ENCODE measurements at places on chromosomes 6 and 20.

GRCh38 chr6:33443619-33444504 is 10.5 kb upstream of the ZBTB9 start:
- no peaks in the 10 kb centered on the region for H3K4me1 ChIP-seq
- peaks cover 38% of the 10 kb centered on the region for H3K36me3 ChIP-seq
- DNase-seq = no peak
- H3K27me3 ChIP-seq = no peaks in the 10 kb centered on the region
- H3K27ac ChIP-seq = no peak overlapping the region
- H3K4me3 ChIP-seq = no peak overlapping the region

DNA sequence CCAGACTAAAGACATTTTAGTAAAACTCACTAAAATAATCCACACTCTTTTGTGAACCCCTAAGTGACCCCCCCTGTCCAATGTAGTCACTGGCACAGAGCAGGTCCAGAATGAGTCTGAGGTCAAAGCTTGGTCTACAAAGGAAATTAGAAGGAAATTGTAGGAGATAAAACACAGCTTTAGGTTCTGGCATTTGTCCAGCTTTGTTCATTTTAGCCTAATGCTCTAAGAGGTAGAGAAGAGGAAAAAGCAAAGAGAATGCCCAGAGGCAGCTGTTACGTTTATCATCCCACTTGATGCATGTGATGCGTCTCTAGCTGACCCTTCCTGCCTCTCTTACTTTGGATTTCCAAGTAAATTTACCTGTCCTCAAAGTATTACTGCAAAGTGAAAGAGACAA is 62.5 kb downstream of the CNKSR3 start:
- DNase-seq = peak; percentile 56
- H3K27me3 ChIP-seq = no peaks in the 10 kb centered on the region
- no peak overlapping the region for H3K4me3 ChIP-seq

DNA sequence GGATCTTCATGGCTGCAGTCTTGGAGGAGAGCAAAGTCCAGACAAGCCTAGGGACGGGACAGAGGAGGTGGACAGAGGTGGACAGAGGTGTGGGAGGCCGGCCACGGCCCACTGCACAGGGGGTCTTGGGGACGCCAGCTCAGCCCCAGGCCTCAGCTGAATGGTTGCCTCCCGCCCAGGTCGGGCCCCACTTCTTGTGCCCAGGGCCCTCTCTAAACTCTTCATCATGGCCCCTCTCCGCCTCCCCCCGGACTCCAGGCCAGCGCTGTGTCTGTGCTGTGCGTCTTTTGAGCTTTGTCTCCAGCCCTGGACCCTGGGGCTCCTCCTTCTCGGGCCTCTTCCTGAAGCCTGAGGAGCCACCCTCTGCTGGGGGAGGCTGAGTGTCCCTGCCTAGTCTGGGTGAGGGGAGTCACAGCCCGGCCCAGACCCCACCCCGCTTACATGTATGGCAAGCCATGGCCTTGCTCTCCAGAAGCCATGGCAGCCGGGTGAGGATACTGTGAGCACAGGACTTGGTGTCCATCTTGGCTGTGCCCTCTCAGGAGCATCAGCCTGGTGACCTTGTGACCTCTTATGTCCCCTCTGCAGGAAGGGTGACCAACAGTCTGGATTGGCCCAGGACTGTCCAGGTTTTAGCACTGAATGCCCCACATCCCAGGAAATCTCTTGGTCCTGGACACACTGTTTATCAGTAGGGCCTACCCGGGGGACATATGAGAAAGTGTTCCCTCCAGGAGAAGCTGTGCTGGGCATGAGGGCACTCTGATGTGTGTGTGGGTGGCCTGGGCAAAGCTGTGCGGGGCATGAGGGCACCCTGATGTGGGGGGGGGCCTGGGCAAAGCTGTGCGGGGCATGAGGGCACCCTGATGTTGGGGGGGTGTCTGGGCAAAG is 9.4 kb upstream of the NPBWR2 start:
- no peak for DNase-seq
- H3K27ac ChIP-seq = no peak overlapping the region
- H3K27me3 ChIP-seq = no peaks in the 10 kb centered on the region
- no peaks in the 10 kb centered on the region for H3K36me3 ChIP-seq
- H3K4me1 ChIP-seq = peaks cover 28% of the 10 kb centered on the region

- DNase-seq = peak; percentile 35
- peaks cover 6% of the 10 kb centered on the region for H3K4me1 ChIP-seq
Observed at GRCh38 chr6:29651413-29652197, 5.3 kb upstream of the MOG start.

DNA sequence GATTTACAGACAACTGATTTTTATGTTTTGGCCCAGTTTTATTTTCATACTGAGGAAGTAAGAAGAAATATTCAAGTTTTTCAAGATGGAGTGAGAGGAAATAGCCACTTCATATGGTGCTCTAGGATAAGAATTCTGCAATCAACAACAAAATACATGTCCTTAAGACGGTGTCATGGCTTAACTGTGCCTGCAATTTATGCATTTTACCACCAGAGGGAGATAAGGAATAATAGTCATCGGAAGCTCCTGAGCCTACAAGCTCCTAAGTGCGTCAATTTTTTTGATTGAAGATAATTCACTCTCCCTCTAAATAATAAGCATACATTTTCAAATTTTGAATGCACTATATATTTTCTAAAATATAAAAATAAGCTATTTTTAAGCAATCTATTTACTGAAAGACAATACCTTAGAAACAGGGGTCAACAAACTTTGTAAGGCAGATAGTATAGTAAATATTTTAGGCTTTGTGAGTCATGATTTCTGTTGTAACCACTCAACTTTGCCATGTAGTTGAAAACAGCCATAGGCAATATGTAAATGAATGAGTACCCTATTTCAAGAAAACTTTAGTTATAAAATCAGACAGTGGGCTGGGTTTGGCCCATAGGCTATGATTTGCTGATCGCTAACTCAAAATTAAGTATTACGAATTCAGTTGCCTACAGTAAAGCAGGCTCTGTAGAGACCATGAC is 230.9 kb upstream of the DTNBP1 start:
- no peaks in the 10 kb centered on the region for H3K27me3 ChIP-seq
- no peak overlapping the region for H3K4me3 ChIP-seq

DNA sequence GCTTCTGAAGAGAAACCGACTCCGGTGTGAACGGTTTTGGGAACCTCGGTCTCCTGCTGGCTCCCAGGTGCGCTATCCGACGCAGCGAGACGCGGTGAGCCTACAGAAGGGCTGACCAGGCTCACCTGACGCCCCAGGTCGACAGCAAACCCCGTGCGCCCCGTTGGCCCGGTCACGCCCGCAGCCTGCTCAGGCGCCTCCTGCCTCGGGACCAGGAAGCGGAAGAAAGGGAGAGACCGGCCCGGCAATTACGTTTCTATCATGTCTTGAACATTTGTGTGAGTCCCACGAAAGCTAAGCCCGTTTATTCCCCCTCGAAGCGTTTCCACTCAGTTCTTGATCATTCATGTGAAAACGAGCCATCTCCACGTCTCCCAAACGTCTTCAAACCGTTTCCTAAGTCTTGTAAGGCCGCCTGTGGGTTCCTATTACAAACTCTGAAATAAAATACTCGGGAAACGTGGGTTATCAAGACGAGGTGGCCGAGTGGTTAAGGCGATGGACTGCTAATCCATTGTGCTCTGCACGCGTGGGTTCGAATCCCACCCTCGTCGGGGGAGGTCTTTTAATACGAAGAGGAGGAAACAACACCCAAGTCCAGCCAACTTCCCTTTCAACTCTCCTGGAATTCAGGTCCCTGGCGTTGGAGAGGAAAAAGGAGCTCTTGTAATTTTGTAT is 150.5 kb upstream of the PRSS16 start:
- H3K27ac ChIP-seq = no peak overlapping the region
- peak; percentile 52 for DNase-seq
- peak overlapping the region; percentile 61 for H3K4me3 ChIP-seq
- peaks cover 15% of the 10 kb centered on the region for H3K4me1 ChIP-seq
- H3K36me3 ChIP-seq = no peaks in the 10 kb centered on the region

- H3K36me3 ChIP-seq = peaks cover 9% of the 10 kb centered on the region
- H3K27ac ChIP-seq = no peak overlapping the region
Observed at GRCh38 chr20:34564833-34565232, 6.3 kb downstream of the MAP1LC3A start.

- no peaks in the 10 kb centered on the region for H3K4me1 ChIP-seq
- DNase-seq = no peak
- peaks cover 6% of the 10 kb centered on the region for H3K27me3 ChIP-seq
- H3K4me3 ChIP-seq = no peak overlapping the region
- no peaks in the 10 kb centered on the region for H3K36me3 ChIP-seq
Observed at GRCh38 chr20:13149371-13150105, 71.5 kb upstream of the ISM1 start.

GRCh38 chr20:9999645-10000044 is 35.1 kb upstream of the ANKEF1 start:
- no peaks in the 10 kb centered on the region for H3K36me3 ChIP-seq
- H3K4me3 ChIP-seq = no peak overlapping the region
- H3K27me3 ChIP-seq = no peaks in the 10 kb centered on the region
- no peak overlapping the region for H3K27ac ChIP-seq

DNA sequence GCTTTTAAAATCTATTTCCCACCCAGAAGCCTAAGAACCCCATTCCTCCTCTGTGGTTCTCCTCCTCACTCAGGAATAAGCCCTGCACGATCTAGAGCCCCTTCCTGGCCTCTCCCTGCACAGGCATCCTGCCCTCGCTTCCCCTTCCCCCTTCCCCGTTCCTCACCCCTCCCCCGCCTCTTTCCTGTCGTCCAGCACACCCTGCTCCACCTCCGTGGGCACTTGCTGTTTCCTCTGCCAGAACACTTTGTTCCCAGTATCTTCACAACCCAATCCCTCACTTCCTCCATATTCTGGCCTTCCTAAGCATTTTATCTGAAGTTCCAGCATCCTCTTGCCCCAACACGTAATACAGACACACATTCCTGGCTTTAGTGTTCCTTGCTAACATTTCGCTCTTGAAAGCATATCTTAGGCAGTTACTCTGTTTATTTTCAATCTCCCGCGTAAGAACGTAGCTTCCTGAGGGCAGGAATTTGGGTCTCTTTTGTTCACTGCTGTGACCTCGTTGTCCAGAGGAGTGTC is 20.2 kb upstream of the SLC22A2 start:
- DNase-seq = no peak
- H3K27ac ChIP-seq = no peak overlapping the region

- H3K27ac ChIP-seq = no peak overlapping the region
- DNase-seq = no peak
- no peaks in the 10 kb centered on the region for H3K4me1 ChIP-seq
- H3K36me3 ChIP-seq = no peaks in the 10 kb centered on the region
- no peaks in the 10 kb centered on the region for H3K27me3 ChIP-seq
- no peak overlapping the region for H3K4me3 ChIP-seq
Observed at GRCh38 chr6:34746104-34746846, 11.0 kb upstream of the SNRPC start.

- peaks cover 18% of the 10 kb centered on the region for H3K27me3 ChIP-seq
- no peak overlapping the region for H3K27ac ChIP-seq
- H3K36me3 ChIP-seq = no peaks in the 10 kb centered on the region
- no peak for DNase-seq
- H3K4me3 ChIP-seq = no peak overlapping the region
- no peaks in the 10 kb centered on the region for H3K4me1 ChIP-seq
Observed at GRCh38 chr20:46126440-46127056, 8.4 kb downstream of the CD40 start.

DNA sequence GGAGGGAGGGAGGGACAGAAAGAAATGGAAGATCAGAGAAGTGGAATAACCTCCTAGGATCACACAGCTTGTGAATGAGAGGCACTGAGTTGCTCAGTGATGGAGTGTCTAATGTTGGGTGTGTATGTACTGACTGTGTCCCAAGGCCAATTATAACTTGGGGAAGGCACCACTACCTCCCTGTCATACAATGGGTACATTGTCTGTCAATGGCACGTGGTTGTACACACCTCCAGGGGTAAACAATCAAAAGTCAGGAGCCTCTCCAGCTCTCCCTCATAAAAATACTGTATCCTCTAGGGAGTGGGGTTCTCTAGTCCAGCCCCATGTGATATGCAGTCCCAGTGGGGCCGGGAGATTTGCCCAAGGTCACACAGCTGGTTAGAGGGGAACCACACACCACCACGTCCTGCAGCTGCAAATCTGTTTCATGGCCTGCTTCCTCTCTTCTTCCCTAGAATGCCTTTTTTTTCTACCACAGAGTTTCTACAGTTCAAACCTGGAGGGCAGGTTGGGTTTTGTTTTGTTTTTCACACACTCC is 112.5 kb downstream of the SNX5 start:
- DNase-seq = peak; percentile 86
- H3K36me3 ChIP-seq = no peaks in the 10 kb centered on the region
- H3K4me1 ChIP-seq = peaks cover 30% of the 10 kb centered on the region

GRCh38 chr6:157693867-157694266 is 129.2 kb upstream of the SNX9 start:
- H3K4me3 ChIP-seq = no peak overlapping the region
- no peaks in the 10 kb centered on the region for H3K4me1 ChIP-seq
- no peaks in the 10 kb centered on the region for H3K27me3 ChIP-seq
- DNase-seq = no peak
- H3K27ac ChIP-seq = no peak overlapping the region
- H3K36me3 ChIP-seq = no peaks in the 10 kb centered on the region

- H3K4me3 ChIP-seq = no peak overlapping the region
- no peak overlapping the region for H3K27ac ChIP-seq
- no peaks in the 10 kb centered on the region for H3K36me3 ChIP-seq
- no peaks in the 10 kb centered on the region for H3K4me1 ChIP-seq
- no peak for DNase-seq
Observed at GRCh38 chr6:121851056-121851455, 415.6 kb downstream of the GJA1 start.

GRCh38 chr6:142945446-142946180 is 637 bp upstream of the HIVEP2 start:
- no peaks in the 10 kb centered on the region for H3K27me3 ChIP-seq
- peaks cover 48% of the 10 kb centered on the region for H3K4me1 ChIP-seq
- H3K36me3 ChIP-seq = no peaks in the 10 kb centered on the region
- DNase-seq = peak; percentile 65
